ENCODE measurements at places on chromosomes 6 and 20.

DNA sequence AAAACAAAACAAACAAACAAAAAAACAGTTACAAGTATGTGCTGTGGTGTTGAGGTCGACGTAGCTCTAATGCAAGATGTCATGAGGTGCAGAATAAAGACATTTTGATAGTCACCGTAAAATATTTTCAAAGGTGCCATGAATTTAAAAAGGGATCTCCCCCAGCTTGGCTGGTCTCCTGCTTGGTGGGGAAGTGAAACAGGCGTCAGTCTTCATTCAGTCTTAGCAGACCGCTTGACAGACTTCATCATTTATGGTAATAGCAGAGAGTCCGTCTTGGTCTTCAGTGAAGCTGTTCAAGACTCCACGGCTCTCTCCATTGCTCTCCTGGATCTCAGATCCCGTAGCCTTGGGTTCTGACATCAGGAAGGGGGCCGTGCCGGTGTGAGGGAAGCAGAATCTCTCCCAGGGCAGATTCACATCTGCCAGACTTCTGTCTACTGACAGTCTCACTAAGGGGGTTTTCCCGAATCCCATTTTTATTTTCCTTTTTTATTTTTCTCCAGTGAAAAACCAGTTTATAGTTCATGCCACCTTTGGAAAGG is 1.6 kb downstream of the SLC24A3 start:
- DNase-seq: no peak

DNA sequence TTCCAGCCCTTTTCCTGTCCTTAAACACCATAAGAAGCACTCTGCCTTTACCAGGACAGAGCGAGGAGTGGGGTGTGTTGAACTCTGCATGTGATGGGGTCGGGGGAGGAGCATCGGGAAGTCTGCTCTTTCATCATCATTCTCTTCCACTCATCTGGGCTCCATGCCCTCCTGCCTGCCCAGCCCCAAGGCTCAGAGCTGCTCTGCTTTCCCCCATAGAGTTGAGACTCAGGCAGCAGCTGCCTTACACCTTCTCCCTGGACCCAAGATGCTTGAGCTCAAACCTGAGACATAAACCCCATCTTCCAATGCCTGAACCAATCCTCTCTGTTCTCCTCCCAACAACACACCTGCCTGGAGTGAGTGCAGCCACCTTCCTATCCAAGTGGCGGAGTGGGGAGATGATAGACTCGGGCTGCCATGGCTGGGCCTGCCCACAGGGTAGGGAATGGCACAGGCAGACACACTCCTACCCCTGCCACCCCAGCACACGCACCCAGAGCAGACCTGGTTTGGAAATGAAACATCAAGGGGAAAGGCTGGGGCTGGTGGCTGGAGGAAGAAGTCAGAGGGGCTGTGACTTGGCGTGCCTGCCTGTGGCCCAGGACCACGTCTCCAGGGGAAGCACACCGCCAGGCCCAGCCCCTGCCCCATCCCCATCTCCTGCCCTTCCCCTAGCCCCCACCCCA is 28.4 kb downstream of the TFEB start:
- DNase-seq: no peak

- no peak for DNase-seq
These were observed 7.2 kb downstream of the CST7 start for GRCh38 chr20:24956001-24956841.

- no peak for DNase-seq
These were observed 11.2 kb upstream of the SERPINB9 start for GRCh38 chr6:2914318-2914660.

- DNase-seq: no peak
These were observed 128.8 kb upstream of the GGTLC1 start for GRCh38 chr20:24117383-24117782.

GRCh38 chr6:79038061-79038460 is 40.0 kb downstream of the PHIP start:
- DNase-seq: no peak

DNA sequence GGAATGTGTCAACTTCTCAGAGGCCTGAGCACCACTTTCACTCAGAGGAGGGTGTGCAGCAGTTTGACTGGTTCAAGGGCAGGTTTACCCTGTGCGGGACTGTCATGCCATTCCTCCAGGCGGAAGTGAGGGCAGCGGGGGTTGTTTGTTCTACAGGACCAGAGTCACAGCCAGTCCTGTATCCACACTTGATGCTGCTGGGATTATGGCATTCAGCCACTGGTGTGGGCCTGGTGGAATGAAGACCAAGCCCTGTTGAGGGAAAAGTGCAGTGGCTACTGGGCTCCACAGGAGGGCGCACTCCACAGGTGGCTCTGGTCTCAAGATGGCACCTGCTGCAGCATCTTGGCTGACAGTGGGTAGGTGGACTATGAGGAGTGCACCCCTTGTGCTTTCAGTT is 14.8 kb downstream of the SEMG2 start:
- DNase-seq: no peak
